Stimulated activated CD4-positive, alpha-beta T cell treated with anti-CD3 and anti-CD28 coated beads, Interleukin-4, amount 100 ng/mL, for 48 hours (primary cell): ENCODE measurements at places on chromosomes 3 and 15.

DNA sequence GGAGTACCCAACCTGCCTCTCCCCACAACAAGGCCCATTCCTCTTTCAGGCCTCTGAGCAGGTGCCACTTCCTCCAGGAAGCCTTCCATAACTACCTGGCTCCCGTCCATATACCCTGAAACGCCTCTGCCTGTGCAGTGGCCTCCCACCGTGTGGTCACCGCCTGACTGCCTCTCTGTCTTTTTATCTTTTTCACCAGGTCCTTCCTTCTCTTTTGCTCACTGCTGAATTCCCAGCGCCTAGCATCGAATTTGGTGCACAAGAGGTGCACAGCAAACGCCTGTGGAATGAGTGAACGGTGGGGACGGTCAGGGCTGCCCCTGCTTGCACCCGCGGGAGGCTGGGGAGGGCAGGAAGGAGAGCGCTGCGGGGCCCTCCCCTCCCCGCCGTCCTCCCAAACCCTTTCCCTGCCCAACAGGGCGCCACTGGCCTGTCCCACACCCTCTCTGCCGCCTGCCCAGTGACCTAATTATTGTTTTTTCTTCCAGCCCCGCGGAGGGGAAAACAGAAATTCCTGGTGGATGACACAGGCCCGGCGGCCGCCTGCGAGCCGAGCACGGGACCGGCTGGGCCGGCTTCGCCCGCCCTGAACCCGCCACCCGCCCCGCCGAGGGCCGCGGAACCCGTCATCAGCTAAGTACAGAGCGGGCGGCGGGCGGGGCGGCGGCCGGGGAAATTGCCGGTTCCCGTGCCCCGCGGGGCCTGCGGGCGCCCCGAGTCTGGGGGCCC, 140.1 kb downstream of the SMAD6 start:
- DNase-seq: no peak

DNA sequence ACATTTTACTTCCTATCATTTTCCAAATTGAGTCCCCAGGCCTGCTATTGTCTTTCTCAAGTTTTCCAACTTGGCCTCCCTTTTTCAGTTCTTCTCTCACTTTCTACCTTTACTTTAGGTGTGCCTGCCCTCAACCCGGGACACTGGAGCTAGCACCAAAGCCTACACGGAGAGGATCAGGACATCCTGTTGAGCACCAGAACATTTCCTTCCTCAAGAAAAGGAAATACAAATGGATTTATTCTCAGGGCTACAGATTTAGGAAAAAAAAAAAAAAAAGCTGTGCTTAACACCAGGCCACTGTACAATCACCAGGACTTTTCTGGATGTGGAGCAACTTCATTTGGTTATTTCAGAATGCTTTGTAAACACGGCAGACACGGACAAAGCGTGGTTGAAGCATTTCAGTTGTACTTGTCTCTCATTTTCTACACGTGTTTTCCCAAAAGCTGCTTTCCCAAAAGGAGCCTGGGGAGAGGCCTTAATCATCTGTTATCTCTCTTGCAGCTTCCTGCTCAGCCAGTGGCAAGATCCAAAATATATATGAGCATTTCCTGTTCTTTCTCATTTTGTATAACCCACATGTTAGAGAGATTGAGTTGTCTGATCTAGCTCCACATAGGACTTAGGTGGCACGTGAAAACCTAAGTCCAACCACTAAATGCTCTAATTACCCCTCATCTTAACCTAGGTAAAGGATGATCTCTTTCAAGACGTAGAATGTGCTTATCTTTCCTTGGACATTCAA, 15.5 kb upstream of the ATP1B3 start:
- no peak for DNase-seq

- DNase-seq: no peak
These were observed 46.8 kb downstream of the ALDH1L1 start for GRCh38 chr3:126133606-126134005.

DNA sequence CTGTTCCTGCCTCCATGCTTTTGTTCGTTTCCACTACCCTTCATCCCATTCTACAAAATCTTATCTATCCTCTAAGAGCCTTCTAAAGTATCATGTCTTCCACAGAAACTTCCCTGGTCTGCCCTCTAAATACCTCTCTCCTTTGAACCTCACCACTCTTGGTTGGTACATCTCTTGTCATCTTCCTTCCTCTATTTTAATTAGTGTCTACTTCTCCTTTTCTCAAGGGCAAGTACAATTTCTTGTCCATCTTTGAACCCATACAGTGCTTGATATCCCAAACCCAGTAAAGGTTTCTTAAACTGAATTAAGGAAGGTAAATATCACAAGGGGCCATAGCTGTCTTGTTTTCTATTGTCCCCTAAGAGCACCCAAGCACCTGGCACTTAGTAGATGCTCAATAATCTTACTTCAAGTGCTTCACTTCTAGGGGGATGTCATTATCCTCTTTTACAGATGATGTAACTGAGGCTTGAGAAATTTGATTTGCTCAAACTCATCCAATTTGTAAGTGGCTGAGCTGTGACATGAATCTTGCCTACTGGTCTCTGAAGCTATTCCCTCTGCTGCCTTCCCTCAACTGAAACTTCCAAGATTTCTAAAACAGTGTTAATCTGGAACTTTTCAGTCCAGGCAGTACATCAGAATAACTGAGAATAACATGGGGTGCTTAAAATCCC, 2.6 kb upstream of the DAPK2 start:
- no peak for DNase-seq

GRCh38 chr3:61991706-61992105, 381.6 kb downstream of the FEZF2 start:
- no peak for DNase-seq

- DNase-seq: no peak
These were observed 662.8 kb upstream of the CCDC54 start for GRCh38 chr3:106714400-106714799.

GRCh38 chr3:49026536-49026935, 2.7 kb downstream of the IMPDH2 start:
- no peak for DNase-seq

DNA sequence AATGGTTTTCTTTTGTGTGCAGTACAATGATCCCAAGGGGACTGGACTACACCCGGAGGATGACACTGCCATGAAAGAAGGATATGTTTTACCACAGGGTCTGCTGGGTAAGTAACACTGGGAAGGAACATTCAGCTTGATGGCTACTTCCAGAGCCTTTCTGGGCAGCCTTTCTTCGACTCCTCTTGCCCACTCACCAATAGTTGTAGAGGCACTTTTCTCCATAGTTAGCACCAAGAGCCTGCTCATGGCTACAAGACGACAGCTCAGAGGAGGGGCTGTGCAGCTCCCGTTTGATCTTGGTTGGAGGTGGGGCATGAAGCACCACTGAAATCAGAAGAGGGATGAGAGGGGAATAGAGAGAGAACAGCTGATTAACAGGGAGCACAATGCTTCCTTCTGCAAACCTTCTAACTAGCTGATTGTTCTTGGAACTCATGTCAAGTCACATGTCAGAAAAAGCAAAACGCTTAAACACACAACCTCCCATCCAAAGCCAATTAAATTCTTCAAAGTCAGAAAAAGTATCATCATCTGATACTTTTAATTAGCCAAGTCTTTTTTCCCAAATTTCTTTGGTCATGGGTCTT, 27.9 kb downstream of the ETV5 start:
- no peak for DNase-seq

DNA sequence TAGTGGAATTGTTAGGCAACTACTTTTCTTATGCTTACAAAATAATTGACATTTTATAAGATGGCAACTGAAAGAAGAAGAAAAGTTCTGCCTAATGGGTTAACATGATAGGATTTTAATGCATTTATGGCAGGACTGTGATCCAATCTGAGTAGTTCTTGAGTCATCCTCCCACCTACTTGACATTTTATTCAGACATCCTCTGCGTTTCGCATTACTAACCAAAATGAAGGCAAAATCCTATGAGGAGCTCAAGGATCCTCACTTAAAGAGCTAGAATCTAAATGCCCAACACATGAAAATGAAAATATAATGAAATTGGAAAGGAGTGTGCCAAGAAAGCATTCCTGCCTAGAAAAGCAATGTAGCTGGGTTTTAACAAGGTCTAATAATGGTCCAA, 581.1 kb upstream of the SEMA6D start:
- DNase-seq: no peak

- DNase-seq: no peak
These were observed 109.8 kb downstream of the RPL22L1 start for GRCh38 chr3:170760174-170760526.

DNA sequence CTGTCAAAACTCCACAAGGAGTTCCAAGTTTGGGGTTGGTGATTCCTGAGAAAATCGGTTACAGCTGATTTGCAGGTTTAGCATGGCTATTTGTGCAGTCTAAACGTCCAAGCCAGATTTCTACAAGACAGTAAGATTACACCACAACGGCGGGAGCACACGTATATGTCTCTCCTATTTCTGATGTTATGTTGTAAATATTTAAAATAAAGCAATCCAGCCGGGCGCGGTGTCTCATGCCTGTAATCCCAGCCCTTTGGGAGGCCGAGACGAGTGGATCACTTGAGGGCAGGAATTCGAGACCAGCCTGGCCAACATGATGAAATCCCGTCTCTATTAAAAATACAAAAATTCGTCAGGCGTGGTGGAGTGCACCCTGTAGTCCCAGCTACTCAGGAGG, 106.8 kb upstream of the IGF1R start:
- no peak for DNase-seq

DNA sequence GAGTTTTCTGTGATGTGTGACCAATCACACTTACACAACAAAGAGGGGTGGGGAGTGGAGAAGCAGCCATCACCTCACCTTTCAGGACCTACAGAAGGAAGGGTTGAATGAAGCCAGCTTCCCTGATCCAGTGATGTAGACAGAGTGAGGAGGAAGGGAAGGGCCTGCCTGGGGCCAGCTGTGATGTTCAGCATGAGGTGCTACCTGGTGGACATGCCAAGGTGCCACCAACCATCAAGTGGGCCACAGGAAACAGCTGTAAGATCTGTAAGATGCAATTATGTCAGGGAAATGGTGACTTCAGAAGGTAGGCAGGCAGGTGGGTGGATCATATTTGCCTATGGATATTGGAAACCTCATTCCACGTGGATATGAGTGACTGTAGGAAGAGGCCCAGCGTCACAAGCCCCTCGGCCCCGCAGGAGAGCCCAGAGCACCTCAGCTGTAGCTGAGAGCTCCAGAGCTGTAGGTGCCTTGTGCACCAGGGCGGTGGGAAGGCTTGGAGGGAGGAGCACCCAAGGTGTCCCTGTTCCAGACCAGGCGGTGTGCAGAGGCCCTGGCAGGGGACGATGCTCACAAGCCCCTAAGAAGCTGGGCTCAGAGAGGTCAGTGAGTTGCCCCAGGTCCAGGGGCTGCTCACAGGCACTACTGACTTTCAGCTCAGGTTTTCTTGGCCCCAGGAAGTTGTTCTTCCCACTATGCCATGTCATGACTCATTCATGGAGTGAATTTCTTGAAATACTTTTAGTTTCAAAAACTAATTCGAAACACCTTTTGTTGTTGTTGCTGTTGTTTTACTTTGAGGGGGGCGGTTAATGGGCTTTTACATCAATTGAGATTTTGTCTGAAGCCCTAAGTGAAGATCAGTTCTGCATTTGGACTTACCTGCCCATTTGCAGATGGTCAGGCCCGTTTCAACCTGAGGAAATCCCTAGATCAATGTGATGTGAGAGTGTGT, 94.2 kb upstream of the ALDH1A3 start:
- DNase-seq: no peak

- DNase-seq: no peak
These were observed 26.2 kb downstream of the RARB start for GRCh38 chr3:25454005-25454927.

GRCh38 chr3:114217266-114217665, 20.1 kb downstream of the ZNF80 start:
- no peak for DNase-seq

- DNase-seq: no peak
These were observed 31.4 kb downstream of the HRH1 start for GRCh38 chr3:11185564-11186317.

DNA sequence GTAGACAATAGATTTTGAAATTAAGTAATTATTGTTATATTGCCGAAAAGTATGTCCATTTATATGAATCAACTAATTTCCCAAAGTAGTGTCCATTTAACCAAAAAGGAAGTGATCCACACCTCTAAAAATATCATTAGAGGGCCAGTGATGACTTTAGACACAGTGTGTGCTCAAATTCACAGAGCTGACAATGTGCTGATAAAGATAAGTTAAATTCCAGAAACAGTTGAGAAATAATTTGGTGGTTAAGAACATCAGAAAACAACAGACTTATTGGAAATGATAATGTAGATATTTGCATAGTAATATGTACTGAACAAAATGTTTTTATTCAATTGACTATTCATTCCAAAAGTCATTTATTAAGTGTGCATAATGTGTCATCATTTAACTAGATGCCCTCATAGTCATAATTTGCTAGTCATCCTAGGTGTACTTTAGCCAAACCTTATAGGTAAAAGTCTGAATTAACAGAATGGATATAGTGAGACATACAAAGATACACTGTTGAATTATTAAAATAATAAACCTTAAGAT, 230.2 kb upstream of the ADAMTS9 start:
- no peak for DNase-seq

DNA sequence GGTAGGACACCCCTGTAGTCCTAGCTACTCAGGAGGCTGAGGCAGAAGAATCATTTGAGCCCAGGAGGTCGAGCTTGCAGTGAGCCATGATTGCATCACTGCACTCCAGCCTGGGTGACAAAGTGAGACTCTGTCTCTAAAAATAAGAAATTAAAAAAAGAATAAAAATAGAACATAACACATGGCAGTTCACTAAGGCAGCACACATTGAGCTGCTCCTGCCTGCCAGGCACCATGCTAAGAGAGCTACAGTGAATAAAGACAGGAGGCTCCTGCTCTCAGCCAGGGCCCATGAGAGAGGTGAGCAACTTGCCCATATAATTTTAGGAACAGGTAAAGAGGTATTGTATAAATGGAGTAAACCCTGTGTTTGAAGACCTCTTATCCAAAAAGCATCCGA, 54.3 kb downstream of the EBLN2 start:
- DNase-seq: no peak

- DNase-seq: no peak
These were observed 57.3 kb upstream of the PLXNA1 start for GRCh38 chr3:126925411-126926171.

GRCh38 chr15:40565333-40566238, 744 bp upstream of the CCDC32 start:
- DNase-seq: no peak

GRCh38 chr15:101038327-101039003, 119.3 kb downstream of the LRRK1 start:
- no peak for DNase-seq

DNA sequence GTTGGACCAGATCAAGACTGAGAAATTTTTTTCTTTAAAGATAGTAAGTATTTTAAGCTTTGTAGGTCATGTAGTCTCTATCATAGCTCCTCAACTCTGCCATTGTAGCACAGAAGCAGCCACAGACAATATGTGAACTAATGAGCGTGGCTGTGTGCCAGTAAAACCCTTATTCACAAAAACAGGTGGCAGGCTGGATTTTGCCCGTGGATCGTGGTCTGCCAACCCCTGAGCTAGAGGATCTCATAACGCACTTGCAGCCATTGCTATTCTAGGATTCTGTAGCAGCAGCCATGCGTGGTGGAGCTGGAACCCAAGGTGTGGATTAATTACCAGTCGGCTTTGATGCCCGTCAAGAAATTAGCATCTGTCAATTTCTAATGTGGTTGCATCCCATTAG, 68.7 kb upstream of the PLXNA1 start:
- DNase-seq: no peak
